Bronchial epithelial cell (primary cell): ENCODE measurements at places on chromosomes 1 and 21. TPM values are rescaled to one million over a fixed set of nuclear protein-coding genes. Genes with fewer than 3 reads are reported as not detected.

DNA sequence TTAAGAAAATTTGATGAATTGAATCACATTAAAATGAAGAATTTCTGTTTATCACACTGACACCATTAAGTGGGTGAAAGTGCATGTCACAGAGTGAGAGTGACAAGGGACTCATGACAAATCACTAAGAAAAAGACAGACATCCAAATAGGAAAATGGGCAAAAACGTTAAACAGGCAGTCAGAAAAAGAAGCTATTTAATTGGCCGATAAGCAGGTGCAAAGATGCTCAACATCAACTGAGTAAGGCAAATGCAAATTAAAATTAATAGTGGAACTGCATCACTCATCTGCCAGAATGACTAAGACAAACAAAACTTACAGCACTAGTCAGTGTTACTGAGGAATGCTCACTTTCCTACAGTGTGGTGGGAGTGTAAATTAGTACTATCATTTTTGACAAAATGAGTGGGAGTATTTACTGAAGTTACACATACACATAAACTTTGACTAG lies 39.2 kb upstream of the RUNX1 start:
- DNase-seq, result peak; percentile 58

GRCh38 chr1:162230096-162230495 lies 146.6 kb downstream of the SPATA46 start:
- peak; percentile 37 for DNase-seq

GRCh38 chr1:31744165-31744888 lies 19.8 kb downstream of the ADGRB2 start:
- DNase-seq, result no peak

DNA sequence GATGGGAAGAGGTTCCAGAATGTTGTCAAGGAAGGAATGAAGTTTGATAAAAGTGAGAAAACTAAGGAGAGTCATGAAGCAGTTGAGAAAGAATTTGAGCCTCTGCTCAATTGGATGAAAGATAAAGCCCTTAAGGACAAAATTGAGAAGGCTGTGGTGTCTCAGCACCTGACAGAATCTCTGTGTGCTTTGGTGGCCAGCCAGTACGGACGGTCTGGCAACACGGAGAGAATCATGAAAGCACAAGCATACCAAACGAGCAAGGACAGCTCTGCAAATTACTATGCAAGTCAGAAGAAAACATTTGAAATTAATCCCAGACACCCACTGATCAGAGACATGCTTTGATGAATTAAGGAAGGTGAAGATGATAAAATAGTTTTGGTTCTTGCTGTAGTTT lies 142.8 kb downstream of the CDC7 start:
- DNase-seq, result no peak

GRCh38 chr1:33683913-33684312 lies 180.0 kb upstream of the HMGB4 start:
- no peak for DNase-seq

The MPZ gene
- total RNA-seq, result under 0.01 and 0.13 TPM in 2 replicates

The ANGPTL1 gene
- total RNA-seq, result not detected in 2 replicates

DNA sequence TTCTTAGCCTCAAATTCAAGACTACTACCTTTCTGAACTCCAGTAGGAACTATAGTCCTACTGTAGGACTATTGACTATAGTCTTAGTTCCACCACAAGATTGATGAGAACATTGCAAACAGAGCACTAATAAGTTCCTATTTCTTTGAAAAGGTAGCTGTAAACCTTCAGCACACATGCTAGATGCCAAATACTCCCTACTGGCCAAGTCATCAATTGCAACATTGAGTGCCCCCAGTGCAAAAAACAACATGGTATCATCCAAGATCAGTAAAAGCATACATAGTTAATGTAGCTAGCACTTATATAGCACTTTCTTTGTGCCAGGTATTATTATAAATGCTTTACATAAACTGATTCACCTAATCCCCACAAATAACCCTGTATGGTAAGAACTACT lies 99.8 kb downstream of the MRPL39 start:
- DNase-seq, result peak; percentile 12

DNA sequence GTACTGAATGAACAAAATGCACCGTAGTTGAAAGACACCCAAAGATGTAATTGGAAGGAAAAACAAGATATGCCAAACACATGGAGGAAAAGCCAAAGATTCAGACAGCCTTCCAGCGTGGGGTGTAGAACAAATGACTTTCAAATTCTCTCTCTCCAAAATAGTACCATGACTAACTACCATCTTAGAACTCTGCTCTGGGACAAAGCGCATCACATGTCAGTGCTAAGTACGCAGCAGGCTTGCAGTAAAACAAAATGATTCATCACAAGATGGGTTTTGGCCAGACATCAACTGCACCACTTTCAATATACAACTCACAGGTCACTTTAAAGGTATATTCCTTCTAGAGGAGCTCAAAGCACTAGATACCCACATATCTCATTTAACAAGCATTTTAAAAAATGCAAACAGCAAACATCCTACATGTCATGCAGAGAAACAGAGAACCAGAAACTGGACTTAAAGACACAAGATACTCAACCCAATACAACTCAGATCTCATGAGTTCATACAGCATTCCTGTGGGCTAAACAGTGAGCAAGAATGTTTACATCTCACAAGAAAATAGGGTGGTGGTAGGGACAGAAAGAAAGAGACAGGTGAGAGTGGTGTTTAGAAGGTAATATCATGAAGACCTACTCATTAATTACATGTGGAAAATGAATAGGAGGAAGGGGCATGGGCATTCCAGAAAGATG lies 75.7 kb downstream of the BCAR3 start:
- peak; percentile 93 for DNase-seq

GRCh38 chr1:84480650-84481049 lies 1.6 kb downstream of the RPF1 start:
- DNase-seq, result no peak

The TMEM201 gene
- total RNA-seq, result 1.2 and 1.8 TPM in 2 replicates

The FAM72A gene
- total RNA-seq, result 0.64 TPM in 1 of 2 replicates, not detected in the other

DNA sequence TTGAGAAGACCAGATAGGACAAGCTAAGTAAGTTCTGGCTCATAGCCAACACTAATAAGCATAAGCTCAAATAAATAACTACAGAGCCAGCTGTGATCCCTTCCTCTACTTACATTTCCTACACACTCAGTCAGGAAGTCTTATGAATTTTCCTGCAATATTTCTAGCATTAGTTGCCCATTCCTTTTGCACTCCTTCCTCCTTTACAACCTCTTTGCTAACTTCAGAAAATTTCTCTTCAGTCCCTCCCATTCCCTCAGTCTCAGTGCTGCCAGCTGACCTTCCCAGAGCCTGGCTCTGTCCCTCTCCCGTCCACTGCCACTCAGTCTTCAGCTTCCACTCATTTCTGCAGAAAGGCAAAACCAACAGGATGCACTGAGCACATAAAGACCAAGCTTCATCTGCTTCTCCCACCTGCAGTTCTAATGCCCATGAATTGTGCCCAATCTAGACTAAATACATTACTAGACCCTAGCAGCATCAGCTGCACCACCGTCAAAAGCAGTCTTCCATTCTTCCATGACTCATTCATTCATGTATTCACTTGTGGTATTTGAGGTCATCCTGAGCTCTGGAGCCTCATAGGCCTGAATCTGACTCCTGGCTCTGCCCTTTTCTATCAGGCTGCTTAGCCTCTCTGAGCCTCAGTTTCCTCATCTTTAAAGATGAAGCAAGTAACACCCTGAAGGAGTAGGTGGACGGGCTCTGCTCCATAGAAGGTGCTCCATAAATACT lies 54.6 kb upstream of the SIPA1L2 start:
- DNase-seq, result peak; percentile 75
